ENCODE measurements at places on chromosomes 16 and 17.

DNA sequence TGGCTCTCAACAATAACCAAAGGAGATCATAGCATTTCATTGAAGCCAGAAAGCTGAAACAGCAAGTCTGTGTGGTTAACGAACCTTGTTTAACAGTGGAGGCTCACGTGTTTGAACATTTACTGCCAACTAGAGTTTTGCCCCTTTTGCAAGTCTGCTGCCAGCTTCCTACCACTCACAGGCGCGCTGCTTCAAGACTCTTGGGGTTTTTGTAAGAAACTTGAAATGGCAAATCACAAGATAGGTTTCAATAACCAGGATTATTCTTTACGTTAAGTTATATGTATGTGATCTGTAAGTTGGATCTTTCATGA is 1.2 kb downstream of the SNTB2 start:
- DNase-seq: peak; percentile 69

DNA sequence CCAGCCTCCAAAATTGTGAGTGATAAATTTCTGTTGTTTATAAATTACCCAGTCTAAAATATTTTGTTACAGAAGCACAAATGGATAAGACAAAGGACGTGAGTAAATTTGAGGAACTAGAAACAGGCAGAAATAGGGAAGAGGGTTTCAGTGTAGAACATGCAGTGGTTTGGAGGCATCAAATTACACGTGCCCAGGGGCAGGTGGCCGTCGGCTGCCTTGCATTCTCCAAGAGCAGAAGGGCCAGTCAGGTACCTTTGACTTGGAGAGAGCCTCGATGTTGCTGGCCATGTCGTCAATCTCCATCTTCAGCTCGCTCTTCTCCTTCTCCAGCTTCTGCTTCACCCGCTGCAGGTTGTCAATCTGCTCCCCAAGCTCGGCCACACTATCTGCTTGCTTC is 54.3 kb downstream of the MYH13 start:
- peak; percentile 40 for DNase-seq

GRCh38 chr17:78253946-78254672 is 22.7 kb downstream of the TMEM235 start:
- DNase-seq: peak; percentile 91

DNA sequence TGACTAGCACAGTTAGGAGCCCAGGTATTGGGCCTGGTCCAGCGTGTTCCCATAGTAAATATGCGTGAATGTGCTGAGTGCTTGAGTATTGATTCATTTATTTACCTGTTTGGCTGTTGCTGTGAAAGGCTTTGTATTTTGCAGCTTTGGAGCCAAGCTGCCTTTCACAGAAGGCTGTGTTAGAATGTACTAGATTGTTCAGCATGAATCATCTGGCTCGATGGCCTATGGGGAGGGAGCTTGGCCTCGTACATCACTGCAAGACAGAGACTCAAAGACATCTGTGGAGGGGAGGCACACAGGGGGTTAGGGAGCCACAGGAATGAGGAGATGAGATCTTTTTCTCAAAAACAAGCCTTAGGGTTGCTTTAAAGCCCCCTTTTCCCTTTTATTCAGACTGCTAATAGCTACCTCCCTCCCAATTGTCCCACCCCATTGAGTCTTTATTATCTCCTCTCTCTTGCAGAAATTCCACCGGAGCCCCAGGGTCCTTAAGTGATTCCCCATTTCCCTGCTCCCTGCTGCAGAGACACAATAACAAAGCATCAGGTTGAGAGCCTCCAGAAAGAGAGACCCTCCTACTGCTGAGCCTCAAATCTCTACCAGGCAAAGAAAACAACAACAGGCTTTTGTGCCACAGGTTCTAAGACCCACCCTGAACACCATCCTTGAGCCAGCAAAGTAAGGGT is 307.2 kb downstream of the ABCC12 start:
- no peak for DNase-seq

- DNase-seq: no peak
These were observed 302.9 kb upstream of the XYLT1 start for GRCh38 chr16:17773698-17774101.

DNA sequence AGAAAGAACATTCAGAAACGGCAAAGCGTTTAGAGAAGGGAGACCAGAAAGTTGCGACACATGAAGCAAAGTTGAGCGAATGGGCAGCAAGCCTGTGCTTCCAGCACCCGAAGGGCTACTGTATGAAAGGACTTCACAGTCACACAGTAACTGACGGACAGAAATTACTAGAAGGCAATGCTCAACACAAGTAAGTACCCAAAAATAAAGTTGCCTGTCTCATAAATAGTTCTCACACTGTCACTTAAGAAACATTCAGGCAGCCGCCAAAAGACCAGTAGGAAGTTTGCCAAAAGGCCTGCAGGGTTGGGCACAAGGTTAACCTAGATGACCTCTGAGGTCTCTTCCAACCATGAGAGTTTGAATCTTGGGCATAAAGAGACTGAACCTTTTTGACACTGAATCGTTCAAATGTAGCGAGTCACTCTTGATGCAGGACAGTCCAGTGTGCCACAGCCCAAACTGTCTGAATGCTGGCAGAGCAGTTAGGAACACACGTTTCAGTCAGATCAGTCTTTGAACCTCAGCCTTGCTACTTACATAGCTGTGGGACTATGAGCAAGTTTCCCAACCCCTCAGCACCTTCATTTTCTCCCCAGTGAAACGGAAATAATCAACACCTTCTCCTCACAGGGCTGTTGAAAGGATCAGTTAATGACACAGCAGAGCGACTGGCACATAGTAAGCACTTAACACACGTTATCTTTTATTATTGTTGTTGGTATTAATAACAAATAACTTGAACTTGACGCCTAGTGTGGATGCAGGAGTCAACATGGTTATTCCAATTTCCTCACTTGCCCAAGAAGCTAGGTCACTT is 10.4 kb downstream of the NCBP3 start:
- DNase-seq: peak; percentile 56

GRCh38 chr16:27786221-27786922 is 236.4 kb downstream of the KATNIP start:
- no peak for DNase-seq

GRCh38 chr16:84532291-84532724 is 27.8 kb upstream of the MEAK7 start:
- peak; percentile 16 for DNase-seq

All from hematopoietic multipotent progenitor cell treated with erythropoietin and hydrocortisone succinate and interleukin-3 and kit ligand, for 6 days (in vitro differentiated cells).